ENCODE measurements at places on chromosomes 7 and 10.

DNA sequence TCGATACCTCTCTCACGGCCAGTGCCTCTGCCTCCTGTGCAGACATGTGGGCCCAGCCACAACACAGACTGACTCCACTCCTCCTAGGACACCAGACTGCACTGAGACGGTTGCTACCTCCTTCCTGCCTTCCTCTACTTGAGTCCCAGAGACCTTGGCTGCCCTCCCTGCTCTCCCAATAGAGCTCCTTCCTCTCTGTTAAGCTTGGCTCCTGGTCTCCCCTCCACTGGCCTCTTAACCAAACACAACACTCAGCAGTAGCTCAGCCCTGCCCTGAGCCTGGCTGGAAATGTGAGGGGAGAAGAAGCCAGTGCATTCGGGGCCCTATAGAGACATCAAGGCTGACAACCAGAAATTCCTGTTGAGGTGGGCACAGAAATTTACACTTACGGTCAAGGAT is 102.0 kb downstream of the HTR5A start:
- DNase-seq = no peak

DNA sequence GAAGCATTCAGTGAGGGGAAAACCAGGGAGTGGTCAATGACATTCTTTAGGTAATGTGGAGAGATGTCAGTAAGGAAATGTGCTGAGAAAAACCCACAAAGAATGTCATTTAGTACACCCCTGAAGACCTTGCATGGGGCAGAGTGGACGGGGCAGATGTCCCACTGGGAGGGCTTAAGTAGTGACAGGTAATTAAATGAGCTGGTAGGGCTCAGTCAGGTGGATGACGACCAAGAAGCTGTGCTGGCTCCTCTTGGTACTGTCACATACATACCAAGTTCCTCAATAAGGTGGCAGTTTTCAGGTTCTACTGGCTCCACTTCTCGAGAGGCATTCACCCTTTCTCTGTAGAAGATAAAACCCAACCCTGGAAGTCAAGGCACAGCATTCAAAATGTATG is 1.8 kb downstream of the PON3 start:
- DNase-seq = no peak

- no peak for DNase-seq
Measured at GRCh38 chr10:113644185-113645120, 19.4 kb downstream of the NRAP start.

DNA sequence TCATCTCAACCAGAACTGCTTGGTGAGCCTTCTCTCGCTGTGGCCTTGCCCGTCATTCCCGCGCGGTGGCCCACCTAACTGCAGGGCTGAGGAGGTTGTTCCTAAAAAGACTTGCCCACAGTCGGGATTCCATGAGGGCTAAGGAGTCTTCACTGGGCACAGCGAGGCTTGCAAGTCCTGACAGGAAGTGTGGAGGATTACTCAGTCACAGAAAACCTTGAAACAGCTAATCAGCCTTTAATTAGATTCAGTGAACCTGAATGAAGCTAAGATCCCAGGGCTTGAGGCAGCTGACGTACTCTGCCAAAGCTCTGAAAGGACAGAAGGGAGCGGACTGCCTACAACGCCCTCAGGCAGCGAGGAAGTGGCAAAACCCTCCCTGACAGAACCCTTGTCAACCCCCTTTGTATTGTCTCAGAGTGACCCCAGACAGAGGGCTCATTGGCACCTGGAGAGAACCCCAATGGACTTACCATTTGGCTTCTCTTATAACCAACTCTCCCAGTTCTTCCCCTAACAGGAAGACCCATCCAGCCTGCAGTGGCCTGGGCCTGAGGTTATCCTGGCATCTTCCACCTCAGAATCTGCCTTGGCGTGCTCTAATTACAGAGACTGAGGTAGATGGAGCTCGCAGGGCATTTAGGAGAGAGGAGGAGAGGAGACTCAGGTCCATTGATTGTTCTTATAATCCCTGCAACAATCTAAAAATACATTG is 2.5 kb upstream of the LAMB4 start:
- no peak for DNase-seq

GRCh38 chr10:99595236-99595635 is 25.0 kb downstream of the SLC25A28 start:
- DNase-seq = no peak

DNA sequence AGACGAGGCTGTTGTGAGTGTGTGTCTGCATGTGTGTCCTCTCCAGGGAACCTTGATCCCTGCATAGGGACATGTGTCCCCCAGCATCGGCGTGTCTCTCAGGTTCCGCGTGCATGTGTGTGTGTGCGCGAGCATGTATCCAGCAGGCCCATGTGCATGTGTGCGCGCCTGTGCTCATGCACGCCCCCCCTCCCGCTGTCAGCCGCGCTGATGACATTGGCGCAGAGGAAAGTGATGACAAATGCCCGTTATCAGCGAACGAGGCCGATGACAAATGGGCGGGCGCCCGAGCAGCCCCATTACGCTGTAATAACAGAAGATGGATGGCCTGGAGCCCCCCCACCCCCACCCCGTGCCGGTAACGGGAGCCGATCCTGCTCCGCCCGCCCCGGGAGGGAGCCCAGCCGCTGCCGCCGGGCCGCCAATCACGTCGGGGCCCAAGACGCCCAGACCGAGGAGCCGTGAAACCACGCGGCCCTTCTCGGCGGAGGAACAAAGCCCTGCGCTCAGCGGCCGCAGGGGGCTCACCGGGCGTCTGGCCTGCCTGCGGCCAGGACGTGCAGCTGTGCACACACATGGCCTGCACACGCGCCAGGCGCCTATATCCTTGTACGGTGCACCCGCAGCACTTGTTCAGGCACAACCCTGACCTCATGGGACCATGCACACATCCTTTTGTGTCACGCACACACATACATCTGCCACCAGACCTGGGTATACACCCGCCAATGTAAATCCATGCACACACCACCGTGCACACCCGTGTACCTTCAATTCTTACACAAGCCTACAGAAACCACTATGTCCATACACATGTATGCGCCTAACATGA is 21.5 kb downstream of the POLL start:
- no peak for DNase-seq

DNA sequence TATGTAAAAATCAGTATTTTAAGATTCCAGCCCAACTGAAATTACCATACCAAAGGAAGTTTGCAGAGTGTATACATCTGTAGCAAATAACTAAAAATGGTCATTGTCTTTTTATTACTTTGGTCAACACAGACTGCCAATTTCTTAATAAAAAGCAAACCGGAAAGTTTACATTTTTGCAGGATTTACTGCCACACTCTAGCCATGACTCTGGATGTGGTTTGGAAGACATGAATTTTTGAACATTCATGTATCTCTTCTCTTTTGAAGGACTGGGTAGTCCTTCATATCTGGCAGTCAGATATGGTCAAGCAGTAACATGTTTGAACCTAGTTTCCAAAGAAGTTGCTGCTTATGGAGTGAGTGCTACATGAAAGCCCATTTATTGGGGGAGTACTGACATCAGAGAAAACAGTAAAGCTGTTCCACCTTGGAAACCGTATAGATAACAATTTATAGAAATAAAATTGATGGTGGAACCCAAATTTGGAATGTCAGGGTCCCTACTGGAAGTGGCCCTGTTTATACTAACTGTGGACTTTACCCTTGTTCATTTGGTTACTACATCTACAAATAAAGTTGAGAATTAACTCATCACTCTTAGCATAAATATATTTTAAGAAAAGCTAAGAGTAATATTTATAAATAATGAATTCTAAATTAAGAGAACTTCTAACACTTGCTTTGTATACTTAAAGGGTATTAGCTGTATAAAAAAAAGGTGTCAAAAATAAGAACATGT is 84.6 kb downstream of the ZMYND11 start:
- DNase-seq = no peak

- no peak for DNase-seq
Measured at GRCh38 chr7:158680754-158681153, 23.9 kb downstream of the NCAPG2 start.

DNA sequence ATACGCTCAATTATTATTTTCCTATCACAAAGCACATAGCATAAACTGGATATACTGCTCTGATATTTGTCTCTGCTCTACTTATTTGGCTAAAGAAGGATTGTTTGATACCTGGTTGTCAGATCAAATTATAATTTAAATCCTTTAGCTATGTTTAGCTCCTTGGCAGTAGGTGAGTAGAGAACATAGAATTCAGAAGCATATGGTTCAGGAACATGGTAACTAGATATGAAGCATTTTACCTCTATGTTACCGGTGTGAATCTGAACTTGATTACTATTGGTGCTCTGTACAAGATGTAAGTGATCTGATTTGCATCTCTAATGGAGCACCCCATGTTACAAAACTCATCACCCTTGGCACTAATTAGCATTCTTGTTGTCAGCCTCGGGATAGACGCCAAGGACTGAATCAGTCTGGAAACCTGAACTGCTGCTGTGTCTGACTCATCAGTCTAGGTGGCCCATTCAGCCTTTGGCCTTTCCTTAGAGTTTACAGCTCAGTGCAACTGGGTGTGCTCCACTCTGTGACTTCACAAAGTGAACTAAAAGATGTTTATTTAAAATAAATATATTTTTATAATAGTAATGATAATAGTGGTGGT is 12.3 kb upstream of the MYPN start:
- peak; percentile 4 for DNase-seq

DNA sequence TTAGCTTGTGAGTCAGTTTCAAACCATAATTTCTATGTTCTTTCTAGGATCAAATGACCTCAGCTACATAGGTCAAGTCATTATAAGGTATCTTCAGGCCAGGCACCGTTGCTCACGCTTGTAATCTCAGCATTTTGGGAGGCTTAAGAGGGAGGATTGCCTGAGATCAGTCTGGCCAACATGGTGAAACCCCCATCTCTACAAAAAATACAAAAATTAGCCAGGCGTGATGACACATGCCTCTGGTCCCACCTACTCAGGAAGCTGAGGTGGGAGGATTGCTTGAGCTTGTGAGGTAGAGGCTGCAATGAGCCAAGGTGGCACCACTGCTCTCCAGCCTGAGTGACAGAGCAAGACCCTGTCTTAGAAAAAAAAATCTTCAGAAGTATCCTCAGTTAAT is 362.3 kb downstream of the GATA3 start:
- no peak for DNase-seq

DNA sequence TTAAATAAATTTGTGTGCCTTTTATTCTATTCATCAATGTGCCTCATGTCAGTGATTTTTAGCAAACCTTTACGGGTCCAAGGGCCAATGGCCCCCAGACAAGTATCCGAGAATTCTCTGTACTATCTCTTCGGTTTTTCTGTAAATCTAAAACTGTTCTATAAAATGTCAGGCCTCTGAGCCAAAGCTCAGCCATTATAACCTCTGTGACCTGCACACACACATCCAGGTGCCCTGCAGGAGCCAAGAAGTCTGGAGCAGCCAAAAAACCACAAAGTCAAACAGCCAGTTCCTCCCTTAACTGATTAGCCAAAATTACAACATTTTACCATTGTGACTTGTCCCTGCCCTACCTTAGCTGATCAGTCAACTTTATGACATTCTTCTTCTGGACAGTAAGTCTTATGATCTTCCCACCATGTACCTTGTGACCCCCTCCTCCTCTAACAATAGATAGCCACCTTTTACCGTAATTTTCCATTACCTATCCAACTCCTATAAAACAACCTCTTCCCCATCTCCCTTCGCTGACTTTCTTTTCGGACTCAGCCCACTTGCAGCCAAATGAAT is 363.8 kb downstream of the SEMA3D start:
- no peak for DNase-seq

GRCh38 chr7:142771353-142771723 is 568 bp downstream of the PRSS2 start:
- no peak for DNase-seq

GRCh38 chr10:57973451-57973850 is 294.2 kb downstream of the IPMK start:
- no peak for DNase-seq

DNA sequence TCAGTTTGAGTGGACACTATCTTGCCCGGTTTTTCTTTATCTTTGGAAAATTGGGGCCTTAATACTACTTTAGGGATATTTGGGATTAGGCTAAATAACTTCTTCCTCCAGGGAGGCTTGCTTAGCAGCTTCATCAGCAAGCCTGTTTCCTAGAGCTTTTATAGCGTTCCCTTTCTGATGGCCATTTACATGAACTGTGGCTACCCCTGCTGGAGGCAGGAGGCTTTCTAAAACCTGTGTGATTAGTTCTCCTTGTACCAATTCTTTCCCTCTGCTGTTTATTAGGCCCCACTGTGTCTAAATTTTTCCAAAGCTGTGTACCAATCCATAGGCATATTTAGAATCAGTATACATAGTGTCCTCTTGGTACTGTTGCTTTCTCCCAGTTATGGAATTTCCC is 61.7 kb upstream of the CNTNAP2 start:
- DNase-seq = no peak

- DNase-seq = no peak
Measured at GRCh38 chr10:98411768-98412167, 3.2 kb downstream of the PYROXD2 start.

- no peak for DNase-seq
Measured at GRCh38 chr7:155763691-155764437, 48.4 kb downstream of the SHH start.

DNA sequence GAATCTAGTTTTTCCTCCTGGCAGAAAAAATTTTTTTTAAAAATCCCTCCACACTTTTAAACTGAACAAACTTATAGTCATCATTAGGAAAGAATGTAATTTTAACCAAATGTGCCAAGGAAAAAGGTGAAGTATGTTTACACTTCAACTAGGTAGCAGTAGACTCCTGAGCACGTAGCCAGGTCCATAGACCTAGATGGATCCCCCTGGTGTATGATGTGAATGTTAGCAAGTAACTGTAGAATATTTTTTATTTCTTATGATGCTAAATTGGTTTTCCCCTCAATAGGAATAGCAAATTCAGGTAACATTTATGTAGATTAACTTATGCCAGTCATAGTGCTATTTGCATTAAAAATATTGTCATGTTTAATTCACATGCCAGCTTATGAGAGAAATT is 19.6 kb downstream of the CABCOCO1 start:
- no peak for DNase-seq

DNA sequence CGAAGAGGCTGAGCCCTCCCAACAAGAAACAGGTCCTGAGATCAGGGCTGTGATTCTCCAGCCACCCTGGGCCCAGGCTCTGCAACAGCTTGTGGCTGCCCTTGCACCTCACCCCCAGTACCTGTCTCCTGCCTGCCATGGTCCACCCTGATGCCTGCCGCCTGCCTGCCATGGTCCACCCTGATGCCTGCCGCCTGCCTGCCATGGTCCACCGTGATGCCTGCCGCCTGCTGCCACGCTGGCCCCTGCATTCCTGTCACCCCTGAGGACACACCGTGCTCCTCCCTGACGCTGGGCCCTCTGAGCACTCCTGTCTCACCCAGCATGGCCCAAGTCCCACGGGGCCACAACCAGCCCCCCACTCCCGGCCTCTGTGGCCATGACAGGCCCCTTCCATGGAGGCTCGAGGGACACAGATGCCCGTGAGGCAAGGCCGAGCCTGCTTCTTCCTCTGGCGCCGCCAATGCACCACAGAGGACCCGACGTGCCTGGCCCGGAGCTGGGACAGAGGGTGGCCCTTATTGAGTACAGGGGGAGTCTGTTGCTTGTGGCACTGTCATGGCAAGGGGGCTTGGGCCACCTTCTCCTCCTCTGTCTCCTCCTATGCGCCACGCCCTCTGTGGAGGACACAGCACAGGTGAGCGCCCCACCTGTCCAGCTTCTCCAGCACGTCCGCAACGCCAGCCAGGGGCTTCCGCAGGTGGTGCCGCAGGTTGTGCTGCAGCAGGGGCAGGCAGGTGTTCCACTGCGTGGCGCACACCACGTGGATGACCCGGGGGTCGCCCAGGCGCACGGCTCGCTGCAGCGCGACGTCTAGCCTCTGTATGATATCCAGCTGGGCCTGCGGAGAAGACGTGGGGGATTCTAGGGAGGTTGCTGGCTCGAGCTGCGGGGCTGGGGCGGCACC is 18.1 kb downstream of the CFAP46 start:
- no peak for DNase-seq
